ENCODE measurements at places on chromosomes 5 and 9. TPM values are rescaled to one million over a fixed set of nuclear protein-coding genes. Genes with fewer than 3 reads are reported as not detected.

C6 gene
- total RNA-seq = not detected

ATP6V1G1 gene
- total RNA-seq = 70.4 TPM

NSD1 gene
- total RNA-seq = 18.8 TPM

PCDHA13 gene
- total RNA-seq = not detected

SLC6A18 gene
- total RNA-seq = not detected

PCA3 gene
- not detected for total RNA-seq

TMEM38B gene
- 8.4 TPM for total RNA-seq

ANGPTL2 gene
- 3.0 TPM for total RNA-seq

AGXT2 gene
- total RNA-seq = not detected

PCDHB12 gene
- total RNA-seq = not detected

DNAJC25 gene
- 9.7 TPM for total RNA-seq
